ENCODE measurements at places on chromosomes 11 and 22. TPM values are rescaled to one million over a fixed set of nuclear protein-coding genes. Genes with fewer than 3 reads are reported as not detected.

- DNase-seq, result peak; percentile 13
Observed at GRCh38 chr11:2860636-2861035, 24.9 kb downstream of the CDKN1C start.

GRCh38 chr11:59957094-59957493 is 6.7 kb upstream of the OOSP4A start:
- DNase-seq, result no peak

DNA sequence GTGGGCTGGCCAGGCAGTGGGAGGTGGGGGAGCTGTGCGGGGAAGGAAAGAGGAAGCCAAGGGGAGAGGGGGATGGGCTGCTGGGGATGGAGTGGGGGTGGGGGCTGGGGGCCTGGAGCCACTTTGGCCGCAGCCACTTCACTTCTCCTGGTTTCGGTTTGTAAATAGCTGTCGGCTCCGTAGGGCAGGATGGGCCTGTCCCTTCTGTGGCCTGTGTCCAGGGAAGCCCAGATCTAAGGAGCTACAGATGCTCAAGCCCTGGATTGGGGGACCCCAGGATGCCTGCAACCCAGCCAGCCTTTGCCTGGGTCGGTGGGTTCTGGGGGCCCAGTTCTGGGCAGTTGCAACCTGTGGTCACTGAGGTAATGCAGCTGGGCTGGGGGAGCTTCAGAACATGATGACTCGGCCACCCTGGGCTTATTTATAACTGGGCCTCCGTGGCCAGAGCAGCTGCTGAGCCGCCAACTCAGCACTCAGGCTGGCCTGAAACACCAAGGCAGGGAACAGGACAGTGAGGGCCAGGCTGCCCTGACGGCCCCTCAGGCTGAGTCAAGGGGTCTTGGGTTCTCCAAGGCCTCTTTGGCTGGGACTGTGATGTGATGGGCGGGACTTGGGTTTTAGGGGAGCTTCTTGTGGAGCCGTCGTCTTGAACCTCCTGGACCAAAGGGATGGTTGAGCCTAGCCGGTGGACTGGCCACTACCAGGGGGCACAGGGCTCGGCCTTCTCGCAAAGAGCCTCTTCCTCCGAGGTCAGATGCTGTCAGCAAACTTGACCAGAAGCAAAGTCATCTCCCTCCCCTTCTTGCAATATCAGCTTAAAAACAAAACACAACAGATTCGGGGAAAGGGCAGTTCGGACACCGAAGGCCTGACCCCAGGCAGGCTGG is 15.0 kb upstream of the SLC39A13 start:
- DNase-seq, result peak; percentile 69

DNA sequence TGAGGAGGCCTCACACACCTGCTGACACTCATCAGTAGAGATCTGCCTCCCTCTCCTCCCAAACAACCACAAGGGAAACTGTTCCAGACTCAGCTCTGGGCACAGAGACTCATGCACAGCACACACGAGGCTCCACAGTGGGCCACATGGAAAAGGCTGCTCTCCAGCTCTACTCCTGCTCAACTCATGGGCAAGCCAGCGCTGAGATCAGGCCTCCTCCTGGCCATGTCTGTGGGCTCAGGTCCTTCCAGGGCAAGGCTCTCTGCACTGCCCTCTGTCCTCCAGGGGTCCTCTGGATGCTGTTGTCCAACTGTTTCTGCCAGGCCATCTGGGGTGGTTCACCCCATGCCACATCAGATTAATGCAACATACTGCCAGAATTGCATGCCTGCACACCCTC is 46.0 kb downstream of the PLEKHA7 start:
- DNase-seq, result no peak

DNA sequence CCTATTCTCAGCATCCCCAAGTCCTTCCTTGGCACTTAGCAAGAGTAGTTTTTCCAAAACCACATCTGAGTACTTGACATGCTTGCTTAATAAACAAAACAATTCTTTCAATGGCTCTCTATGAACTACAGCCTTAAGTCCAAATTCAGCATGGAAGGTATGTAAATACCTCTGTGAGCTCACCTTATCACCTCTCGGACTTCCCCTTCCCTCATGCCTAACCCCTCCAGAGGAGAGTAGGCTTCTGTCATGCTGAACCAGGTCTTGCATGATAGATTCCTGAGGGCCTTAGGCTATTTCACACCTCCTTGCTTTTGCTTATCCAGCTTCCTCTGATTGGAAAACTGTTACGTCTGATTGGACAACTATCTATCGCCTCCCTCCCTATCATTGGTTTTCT is 312.9 kb upstream of the CCDC90B start:
- no peak for DNase-seq

DNA sequence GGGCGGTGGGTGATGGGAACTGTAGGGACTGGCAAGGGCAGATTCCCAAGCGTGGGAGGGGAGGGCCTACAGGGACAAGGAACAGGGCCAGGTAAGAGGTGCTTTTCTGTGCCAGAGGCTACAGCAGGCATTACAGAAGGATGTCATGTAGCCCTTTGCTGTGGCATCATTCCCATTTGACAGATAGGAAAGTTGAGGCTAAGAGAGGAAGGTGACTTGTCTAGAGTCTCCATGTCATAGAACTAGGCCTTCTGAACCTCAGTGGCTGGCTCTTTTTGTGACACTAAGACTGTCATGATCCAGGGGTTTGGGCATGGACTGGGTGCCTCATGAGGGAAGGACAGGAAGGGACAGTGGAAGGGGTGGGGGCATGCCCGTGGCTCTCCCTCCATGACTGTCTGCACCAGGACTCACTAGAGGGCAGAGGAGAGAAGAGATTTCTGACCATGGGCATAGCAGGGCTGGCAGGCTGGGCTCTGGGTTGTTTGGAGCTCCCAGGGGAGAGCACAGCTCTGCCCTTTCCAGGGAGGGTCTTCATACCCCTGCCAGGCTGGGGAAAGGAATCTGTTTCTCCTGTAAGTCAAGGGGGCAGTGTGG is 3.2 kb downstream of the MMP11 start:
- DNase-seq, result no peak

DNA sequence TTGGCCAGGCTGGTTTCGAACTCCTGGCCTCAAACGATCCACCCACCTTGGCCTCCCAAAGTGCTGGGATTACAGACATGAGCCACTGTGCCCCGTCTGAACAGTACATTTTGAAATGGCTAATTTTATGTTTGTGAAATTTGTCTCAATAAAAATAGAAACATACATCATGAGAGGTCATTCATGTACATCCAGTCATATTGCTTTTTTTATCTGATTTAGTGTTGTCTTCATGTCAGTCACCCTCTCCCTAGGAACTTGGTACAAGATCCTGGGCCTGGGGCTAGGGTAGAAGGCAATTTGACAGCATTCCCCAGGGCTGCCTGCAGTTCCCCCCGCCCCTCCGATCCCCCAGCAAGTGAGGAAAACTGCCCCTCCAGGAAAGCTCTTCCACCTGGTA is 46.6 kb upstream of the RBFOX2 start:
- DNase-seq, result no peak

NRXN2 gene
- 42.0 TPM for total RNA-seq

TEAD1 gene
- 41.1 TPM for total RNA-seq

OR4D5 gene
- total RNA-seq, result not detected
